CD4-positive, alpha-beta T cell treated with Interleukin-4 for 1 hour (primary cell): ENCODE measurements at places on chromosomes 3 and 15.

- no peak for DNase-seq
These were observed 248.3 kb downstream of the ADAMTS17 start for GRCh38 chr15:100093211-100094126.

GRCh38 chr3:72448375-72448823, 399.8 kb downstream of the SHQ1 start:
- no peak for DNase-seq

GRCh38 chr15:38054488-38054887, 120.0 kb downstream of the TMCO5A start:
- DNase-seq, result no peak

DNA sequence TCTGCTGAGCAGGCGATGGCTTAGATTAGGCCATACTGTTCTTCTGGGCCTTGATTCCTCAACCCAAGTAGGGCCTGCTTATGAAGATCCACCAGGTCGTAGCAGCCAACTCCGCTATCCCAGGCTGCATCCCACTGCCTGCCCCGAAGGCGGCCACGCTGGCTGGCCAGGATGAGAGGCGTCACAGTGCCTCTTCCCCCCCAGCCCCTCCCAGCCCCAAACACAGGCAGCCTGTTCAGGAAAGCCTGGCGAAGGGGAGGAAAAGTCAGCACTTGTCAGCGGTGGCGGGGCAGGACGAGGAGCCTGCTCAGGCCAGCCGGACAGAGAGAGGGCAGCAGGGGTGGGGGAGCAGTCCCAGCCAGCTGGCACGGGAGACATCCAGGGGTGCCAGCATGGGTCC, 11.2 kb downstream of the PTH1R start:
- no peak for DNase-seq

DNA sequence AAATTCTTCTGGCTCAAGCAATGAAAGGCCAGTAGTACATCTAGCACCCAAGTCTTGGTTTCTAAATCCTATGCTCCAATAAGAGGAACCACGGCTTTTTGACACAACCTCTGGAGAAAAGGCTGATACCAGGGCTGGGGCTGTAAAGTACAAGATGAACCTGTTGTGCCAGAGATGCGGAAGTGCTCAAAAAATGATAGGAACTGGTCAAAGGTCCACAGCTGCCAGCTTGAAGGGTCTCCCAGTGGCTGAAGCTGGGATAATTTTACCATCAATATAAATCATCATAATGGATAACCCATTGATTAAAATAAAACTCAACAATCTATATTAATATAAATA, 558 bp upstream of the NCEH1 start:
- peak; percentile 5 for DNase-seq

- DNase-seq, result no peak
These were observed 900.5 kb downstream of the EPHA3 start for GRCh38 chr3:90007778-90008499.

- no peak for DNase-seq
These were observed 107.7 kb upstream of the PLSCR5 start for GRCh38 chr3:146712806-146713205.
